ENCODE measurements at places on chromosomes 2 and 18.

GRCh38 chr2:39665811-39666490, at the start of gene TMEM178A:
TMEM178A (plus strand) TSS chr2:39665917; CDS start chr2:39665975, 58 bp downstream.
- DNase-seq: no peak

DNA sequence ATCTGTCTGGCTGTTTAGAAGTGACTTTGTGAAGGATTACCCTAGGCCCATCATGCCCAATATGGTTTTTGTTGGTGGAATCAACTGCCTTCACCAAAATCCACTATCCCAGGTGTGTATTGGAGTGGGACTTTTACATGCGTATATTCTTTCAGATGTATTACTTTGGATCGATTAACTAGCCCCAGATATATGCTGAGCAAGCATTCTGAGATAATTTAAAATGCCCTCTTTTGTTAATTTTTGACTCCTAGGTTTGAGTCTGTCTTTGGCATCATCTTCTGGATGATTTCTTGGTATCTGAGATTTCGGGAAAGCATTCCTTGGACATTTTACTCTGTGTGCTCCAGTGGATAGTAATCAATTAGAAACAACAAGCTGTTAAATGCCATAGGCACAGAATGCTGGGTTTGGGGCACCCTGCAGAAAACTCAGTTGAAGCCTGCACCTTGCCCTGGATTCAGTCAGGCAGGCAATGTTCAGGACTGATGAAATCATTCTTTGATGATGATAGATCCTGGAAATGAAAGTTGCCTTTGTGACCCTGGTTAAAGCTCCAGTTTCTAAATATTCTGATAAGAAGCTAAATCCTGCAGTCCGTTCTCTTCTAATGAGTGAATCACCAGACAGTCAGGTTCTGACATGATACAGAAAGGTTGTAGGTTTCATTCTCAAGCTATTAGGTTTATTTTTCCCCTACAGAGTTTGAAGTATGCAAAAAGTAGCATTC, 1.1 kb downstream of the UGT1A1 start:
- DNase-seq: peak; percentile 66

DNA sequence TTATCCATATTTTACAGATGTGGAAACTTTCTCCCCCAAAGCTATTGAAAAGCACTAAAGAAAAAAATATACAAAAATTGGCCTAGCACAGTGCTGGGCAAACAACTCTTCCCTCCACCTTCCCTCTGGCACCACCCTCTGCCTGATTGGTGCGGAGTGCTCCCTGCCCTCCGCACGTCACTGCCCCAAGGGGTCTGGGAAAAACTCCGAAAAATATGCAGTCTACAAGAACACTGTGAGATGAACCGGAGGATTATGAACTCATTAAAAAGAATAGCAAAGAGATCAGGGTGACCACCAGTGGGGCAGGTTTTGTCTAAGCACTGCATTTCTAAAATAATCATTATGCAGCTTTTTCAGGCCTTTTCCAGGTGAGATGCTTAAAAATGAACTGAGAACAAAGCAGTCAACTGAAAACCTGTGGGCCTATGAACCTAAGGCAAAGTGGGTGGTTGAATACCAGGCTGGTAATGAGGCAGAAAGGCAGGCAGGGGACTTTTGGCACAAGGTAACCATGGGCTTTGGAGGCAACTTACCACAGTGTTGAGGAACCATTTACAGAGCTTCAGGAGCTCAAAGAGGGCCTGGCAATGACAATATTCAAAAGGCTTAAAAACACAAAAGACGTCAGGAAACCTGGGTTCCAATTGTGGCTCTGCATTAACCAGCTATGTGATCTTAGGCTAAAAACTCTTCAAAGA, 57.5 kb downstream of the AAK1 start:
- no peak for DNase-seq

- DNase-seq: peak; percentile 95
These were observed 292.5 kb downstream of the MTX2 start for GRCh38 chr2:176561706-176562105.

DNA sequence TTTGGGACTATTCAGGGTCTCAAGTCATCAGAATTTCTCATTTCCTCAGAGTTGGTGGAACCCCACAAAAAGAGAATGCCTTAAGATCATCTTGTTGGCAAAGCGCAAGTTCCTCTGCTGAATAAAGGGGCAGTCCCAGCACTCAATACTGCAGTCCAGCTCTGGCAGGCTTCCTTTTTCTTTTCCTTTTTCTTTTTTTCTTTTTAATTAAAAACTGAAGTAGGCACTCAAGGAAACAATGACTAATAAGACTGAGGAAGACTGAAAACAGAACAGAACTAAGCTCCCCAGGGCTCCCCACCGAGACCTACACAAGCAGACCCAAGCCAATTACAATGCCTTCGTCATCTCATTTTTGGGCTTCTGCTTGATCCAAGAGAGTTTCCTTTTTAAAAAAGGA, 82.0 kb downstream of the STK39 start:
- DNase-seq: no peak

- peak; percentile 4 for DNase-seq
These were observed 86.2 kb upstream of the SPATS2L start for GRCh38 chr2:200220251-200220650.

- no peak for DNase-seq
These were observed 101.0 kb downstream of the HS6ST1 start for GRCh38 chr2:128217671-128218070.

GRCh38 chr2:67013821-67014220, 383.3 kb upstream of the ETAA1 start:
- no peak for DNase-seq

DNA sequence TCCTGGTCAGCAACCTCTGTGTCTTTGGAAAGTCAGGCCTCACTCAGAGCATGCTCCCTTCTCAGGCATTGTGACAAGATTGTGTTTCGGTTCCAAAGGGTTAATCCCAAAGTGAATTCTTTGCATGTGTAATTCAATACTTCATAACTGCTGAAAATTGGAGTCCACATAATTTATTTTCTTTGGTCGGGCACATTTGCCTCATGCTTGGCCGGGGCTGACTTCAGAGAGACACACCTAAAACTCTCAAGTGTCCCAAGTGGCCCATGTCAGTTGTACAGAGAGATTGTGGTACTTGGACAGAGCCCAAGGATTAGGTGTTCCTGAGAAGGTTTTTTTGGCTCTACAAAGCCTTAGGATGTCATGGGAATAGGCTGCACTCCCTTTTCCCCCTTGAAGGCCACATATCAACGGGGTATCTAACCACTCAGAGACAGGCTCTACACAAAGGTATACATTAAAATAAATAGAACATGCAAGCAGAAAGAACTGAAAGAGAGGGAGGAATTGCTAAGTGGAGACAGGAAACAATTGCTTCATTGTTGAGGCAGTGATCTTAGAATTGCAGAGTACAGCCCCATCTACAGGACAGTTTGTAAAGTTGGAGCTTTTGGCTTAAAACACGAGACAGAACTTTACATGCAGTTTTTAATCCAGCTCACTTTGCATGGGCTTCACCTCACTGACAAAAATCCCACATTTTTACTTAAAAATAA, 1232.3 kb upstream of the ZEB2 start:
- DNase-seq: peak; percentile 85

DNA sequence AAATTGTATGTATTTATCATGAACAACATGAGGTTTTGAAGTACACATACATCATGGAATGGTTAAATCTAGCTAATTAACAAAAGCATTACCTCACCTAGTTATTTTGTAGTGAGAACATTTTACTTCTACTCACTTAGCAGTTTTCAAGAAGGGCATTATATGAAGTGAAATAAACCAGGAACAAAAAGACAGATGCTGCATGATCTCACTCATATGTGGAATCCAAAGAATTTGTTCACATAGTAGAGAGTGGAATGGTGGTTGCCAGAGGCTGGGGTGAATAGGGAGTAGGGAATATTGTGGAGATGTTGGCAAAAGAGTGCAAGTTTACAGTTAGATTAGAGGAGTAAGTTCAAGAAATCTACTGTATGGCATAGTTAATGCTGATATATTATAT, 292.0 kb downstream of the ASXL3 start:
- peak; percentile 1 for DNase-seq

- no peak for DNase-seq
These were observed 58.4 kb upstream of the PPP1CB start for GRCh38 chr2:28693223-28693622.

DNA sequence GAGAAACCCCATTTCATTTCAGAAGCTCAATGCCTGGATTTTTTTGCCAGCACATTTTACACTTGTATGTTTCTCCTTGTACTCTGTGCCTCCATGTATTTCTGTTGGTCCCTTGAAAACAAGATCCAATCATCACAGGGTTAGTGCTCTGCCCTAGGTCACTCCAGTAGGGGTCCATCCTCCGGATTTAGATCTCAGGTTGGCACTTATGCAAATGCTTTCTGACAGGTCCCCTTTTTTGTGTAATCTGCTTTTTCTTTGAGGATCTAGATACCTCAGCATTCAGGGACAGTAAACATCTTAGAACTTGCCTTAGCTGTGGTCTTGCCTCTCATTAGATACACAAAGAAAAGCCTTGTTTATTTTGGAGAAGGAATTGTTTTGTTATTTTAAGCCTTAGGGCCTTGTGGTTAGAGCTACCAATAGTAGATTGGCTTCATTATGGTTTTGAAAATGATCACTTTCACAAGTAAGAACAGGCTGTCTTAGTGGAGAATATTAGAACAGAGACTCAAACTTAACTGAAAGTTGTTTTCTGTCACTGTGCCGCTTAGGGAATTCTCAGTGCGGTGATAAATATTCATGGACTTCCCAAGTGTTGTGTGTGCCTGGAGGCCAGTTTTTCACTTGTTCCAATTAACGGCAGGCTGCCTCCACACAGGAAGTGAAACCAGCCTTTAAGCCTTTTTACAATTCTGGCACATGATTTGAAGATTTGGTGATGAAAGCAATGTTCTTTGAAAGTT, 7.8 kb downstream of the MERTK start:
- no peak for DNase-seq

DNA sequence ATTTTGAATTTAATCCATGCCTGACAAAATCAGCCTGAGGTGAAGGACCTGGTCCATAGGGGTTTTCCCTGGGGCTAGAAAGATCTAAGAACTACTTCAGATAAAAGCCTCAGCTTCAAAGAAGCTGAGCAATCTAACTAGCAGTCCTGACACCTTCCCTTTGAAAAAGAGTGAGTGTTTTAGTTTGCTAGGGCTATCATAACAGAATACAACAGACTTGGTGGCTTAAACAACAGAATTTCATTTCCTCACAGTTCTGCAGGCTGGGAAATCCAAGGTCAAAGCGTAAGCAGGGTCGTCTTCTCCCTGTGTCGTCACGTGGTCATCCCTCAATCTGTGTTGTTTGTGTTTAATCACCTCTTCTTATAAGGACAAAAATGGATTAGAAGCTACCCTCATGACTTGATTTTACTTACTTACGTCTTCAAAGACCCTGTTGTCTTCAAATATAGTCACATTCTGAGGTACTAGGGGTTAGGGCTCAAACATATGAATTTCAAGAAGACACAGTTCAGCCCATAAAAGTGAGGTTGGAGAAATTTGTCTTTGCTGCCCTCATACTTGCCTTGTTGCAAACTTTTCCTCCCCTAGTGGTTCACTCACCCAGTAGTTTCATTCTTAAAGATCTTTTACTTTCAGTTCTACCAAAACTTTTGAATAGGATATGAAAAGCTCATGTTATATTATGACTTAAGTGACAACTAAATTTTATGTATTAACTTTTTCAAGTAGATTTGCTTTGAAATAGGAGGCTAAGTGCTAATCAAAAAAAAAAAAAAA, 673.8 kb downstream of the ARHGAP15 start:
- no peak for DNase-seq

DNA sequence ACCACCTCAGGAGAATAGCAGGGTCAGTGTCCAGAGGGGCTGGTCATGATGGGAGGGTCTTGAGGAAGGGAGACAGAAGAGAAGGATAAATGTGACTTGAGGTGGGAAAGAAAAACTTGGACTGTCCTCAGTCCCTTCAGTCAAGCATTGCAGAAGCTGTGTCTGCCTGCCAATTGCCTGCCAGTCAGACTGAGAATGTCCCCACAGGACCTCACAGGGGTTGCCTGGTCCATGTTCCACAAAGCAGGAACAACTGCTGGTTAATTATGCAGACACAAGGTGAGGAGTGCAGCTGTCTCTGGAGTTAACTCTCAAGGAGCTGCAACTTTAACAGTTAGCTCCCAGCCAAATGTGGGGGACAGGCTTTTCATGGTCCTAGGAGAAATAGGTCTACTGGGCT, 75.7 kb downstream of the TRIM43 start:
- DNase-seq: no peak

GRCh38 chr18:78136986-78137385, 842.6 kb upstream of the SALL3 start:
- DNase-seq: no peak

DNA sequence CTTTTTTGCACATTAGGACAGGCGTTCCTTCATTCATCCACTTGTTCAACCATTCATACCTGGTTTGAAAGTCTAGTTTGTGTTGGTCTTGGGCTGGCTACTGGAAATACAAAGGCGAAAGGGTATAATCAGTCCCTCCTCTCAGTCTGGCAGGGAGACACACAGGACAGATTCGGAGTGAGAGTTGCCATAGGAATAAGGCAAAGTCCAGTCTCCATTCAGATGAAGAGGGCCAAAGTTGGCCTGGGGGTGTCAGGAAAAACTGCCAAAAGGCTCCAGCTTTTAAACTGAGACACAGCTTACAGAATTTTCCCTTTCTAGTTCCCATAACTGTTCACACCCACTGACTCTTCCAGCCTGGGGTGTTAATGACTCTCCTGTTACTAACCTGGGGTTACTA, 96.3 kb upstream of the AQP4 start:
- DNase-seq: no peak
